ENCODE measurements at places on chromosomes 12 and 14.

DNA sequence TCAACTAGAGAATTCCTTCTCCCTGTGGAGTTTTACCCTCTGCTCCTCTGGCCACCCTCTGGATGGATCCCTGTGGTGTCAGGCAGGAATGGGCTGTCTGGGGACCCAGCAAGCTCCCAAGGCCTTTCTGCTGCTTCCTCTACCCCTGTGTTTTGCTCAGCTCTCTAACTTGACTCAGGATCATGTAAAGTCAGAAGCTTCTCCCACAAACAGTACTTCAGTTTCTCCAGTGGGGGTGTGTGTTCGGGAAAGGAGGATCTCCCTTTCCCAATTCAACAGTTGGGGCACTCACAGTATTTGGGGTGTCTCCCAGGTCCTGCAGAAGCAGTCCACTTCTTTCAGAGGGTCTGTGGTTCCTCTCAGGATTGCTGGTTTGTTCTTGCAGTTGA lies 162.4 kb upstream of the NUDT4 start:
- no peak for ATAC-seq

GRCh38 chr12:64696080-64696741 lies 63.0 kb downstream of the GNS start:
- peak; percentile 27 for ATAC-seq

GRCh38 chr12:3219233-3219632 lies 142.1 kb downstream of the TSPAN9 start:
- no peak for ATAC-seq

- no peak for ATAC-seq
Measured at GRCh38 chr12:121232163-121232562, 22.2 kb downstream of the P2RX4 start.

GRCh38 chr12:129877411-129877810 lies 26.4 kb downstream of the TMEM132D start:
- ATAC-seq, result no peak

- ATAC-seq, result no peak
Measured at GRCh38 chr14:50489851-50490250, 42.5 kb downstream of the MAP4K5 start.

DNA sequence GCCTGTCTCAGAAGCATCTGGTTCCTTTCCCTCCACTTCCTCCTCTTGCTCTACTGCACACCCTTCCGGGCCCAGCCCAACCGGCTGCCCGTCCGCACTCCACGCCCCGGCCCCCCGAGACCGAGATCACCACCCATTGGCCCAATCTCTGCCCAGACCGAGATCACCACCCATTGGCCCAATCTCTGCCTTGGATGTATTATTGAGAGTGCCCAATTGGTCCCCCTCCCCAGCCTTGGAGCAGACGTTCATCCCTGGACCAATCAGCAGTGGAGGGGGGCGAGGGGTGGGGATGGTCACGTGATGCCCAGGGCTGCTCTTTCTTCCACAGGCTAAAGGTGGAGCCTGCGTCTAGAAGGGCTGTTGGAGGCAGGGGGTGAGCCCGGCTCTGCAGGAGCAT lies 75.6 kb upstream of the TMEM132C start:
- ATAC-seq, result no peak

- ATAC-seq, result no peak
Measured at GRCh38 chr14:85701763-85702162, 171.8 kb downstream of the FLRT2 start.

GRCh38 chr12:72346363-72346944 lies 74.3 kb downstream of the TRHDE start:
- peak; percentile 96 for ATAC-seq

DNA sequence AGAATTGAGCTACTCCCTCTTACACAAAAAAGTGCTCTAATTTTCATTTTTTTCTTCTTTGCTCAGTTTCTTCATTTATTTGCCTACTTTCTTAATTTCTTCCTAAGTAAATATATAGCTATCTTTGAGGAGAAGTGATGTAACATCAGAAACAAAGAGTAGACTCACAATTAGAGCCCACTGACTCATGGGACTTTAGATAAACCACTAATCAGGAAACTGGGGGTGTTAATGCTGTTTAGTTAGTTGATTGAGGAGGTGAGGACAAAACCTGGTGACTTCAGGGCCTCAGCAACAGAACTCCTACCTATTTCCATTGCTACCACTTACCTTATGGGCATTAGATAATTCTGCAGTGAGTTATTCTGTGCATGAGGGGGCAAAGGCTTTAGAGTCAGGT lies 151.7 kb downstream of the MON2 start:
- ATAC-seq, result peak; percentile 11

DNA sequence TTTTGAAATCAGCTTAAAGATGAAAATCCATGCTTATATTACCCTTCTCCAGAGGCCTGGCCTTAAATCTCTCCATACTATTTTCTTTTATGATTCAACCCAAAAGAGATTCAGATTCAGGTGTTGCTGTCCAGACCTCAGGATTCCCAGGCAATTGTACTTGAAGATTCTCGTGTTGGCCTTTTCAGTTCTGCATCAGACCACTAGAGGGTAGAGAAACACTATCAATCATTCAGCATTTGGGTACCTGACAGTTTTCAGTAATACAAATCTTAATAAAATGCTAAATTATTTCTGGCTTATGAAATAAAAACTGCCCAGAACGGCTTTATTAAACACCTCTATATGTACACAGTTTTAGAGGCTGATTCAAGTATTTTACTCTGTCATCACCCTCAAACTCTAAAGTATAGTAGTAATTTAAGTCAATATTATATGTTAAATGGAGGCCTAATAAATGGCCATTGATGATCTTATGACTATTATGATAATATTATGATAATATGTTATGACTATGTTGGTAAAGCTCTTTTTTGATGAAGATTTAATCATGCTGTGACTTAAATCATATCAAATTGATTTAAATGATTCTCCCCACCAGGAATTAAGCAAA lies 301.1 kb downstream of the DUSP6 start:
- ATAC-seq, result no peak

- ATAC-seq, result no peak
Measured at GRCh38 chr14:59293935-59294661, 105.6 kb downstream of the DAAM1 start.

GRCh38 chr12:54997929-54998522 lies 13.5 kb upstream of the TESPA1 start:
- peak; percentile 93 for ATAC-seq

- ATAC-seq, result no peak
Measured at GRCh38 chr12:15044471-15044870, 71.6 kb downstream of the PDE6H start.

GRCh38 chr12:122844366-122844971 lies 9.2 kb downstream of the HIP1R start:
- ATAC-seq, result no peak

DNA sequence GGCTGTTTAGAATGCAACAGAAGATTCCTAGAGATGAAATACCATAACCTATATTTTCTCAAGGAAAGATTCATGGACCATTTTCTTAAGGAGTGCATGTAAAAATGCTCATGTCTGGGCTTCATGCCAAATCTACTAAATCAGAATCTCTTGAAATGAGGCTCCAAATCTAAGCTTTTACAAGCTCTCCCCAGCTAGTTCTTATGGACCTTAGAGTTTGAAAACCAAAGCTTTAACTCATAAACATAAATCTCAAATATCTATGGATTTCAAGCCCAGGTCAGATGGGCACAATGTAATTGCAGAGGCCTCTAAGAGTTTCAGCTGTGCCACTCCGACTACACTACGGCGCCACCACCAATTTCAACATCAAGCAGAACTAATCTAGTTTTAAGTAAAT lies 117.3 kb upstream of the CAND1 start:
- peak; percentile 53 for ATAC-seq

GRCh38 chr14:65854215-65854614 lies 441.7 kb downstream of the FUT8 start:
- ATAC-seq, result no peak
